ENCODE measurements at places on chromosomes 1 and 21.

DNA sequence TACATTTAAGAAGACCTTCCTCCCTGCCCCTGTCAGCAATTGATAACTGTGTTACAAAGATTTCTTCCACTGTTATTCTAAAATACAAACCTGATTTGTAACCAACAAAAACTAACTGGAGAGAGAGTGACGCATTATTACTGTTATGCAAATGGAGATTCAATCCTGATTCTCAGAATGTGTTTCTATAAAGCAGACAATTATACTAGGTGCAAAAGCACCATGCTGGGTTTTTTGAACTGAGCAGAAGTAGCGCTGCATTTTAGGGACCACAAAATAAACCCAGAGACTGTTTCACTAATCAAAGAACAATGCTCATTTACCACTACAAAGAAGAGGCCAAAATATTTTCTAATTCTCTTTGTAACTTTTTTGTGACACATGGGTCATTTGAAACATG, 13.6 kb upstream of the GBP6 start:
- no peaks in the 10 kb centered on the region for H3K36me3 ChIP-seq
- H3K4me3 ChIP-seq: no peak overlapping the region
- H3K27me3 ChIP-seq: no peaks in the 10 kb centered on the region
- no peak overlapping the region for H3K27ac ChIP-seq
- no peak for DNase-seq

DNA sequence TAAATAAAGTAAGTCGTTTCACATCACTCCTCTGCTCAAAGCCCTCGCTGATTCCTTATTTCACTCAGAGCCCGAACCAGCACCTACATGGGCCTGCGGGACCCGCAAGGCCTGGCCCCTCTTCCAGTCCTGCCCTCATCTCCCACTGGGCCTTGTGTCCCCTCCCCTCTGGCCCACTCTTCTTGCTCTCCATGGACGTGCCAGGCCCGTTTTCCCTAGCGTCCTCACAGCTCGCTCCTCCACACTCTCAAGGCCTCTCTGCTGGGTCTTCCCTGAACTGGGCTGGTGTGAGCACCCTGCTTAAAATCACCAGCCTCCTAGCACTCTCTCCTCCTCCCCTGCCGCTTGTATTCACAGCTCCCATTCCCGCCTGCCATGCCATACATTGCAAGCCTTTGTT, 237.9 kb downstream of the FOXD2 start:
- no peaks in the 10 kb centered on the region for H3K27me3 ChIP-seq
- H3K4me3 ChIP-seq: no peak overlapping the region
- no peak overlapping the region for H3K27ac ChIP-seq
- no peaks in the 10 kb centered on the region for H3K4me1 ChIP-seq

DNA sequence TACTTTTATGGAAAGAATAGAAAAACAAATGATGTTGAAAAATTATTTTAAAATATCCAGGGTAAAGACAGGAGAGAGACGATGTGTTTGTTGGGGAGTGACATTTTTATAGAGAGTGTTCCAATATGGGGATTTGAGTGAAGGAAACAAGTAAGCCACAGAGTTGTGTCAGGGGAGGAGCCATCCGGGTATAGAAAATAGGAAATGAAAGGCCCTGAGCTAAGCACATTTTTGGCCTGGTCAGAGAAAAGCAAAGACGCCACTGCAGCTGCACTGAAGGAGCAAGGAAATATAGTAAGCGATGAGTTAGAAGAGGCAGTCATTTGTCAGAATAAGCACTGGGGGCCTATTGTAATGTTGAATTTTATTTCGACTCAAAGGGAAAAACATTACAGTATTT, 107.3 kb upstream of the ADGRL4 start:
- H3K27ac ChIP-seq: no peak overlapping the region
- no peaks in the 10 kb centered on the region for H3K4me1 ChIP-seq
- H3K4me3 ChIP-seq: no peak overlapping the region
- no peaks in the 10 kb centered on the region for H3K36me3 ChIP-seq
- H3K27me3 ChIP-seq: no peaks in the 10 kb centered on the region
- DNase-seq: no peak

- no peak overlapping the region for H3K27ac ChIP-seq
- no peaks in the 10 kb centered on the region for H3K4me1 ChIP-seq
- DNase-seq: no peak
- no peak overlapping the region for H3K4me3 ChIP-seq
- no peaks in the 10 kb centered on the region for H3K27me3 ChIP-seq
Observed at GRCh38 chr1:184860535-184860934, 105.9 kb upstream of the EDEM3 start.

GRCh38 chr1:171566467-171566866, 55.6 kb upstream of the MYOCOS start:
- no peak overlapping the region for H3K4me3 ChIP-seq
- H3K4me1 ChIP-seq: no peaks in the 10 kb centered on the region
- no peaks in the 10 kb centered on the region for H3K27me3 ChIP-seq
- H3K36me3 ChIP-seq: peaks cover 2% of the 10 kb centered on the region
- no peak overlapping the region for H3K27ac ChIP-seq

- no peak for DNase-seq
- H3K4me1 ChIP-seq: no peaks in the 10 kb centered on the region
- no peaks in the 10 kb centered on the region for H3K36me3 ChIP-seq
- H3K27me3 ChIP-seq: no peaks in the 10 kb centered on the region
- no peak overlapping the region for H3K27ac ChIP-seq
Observed at GRCh38 chr21:31921079-31921478, 48.3 kb downstream of the HUNK start.

DNA sequence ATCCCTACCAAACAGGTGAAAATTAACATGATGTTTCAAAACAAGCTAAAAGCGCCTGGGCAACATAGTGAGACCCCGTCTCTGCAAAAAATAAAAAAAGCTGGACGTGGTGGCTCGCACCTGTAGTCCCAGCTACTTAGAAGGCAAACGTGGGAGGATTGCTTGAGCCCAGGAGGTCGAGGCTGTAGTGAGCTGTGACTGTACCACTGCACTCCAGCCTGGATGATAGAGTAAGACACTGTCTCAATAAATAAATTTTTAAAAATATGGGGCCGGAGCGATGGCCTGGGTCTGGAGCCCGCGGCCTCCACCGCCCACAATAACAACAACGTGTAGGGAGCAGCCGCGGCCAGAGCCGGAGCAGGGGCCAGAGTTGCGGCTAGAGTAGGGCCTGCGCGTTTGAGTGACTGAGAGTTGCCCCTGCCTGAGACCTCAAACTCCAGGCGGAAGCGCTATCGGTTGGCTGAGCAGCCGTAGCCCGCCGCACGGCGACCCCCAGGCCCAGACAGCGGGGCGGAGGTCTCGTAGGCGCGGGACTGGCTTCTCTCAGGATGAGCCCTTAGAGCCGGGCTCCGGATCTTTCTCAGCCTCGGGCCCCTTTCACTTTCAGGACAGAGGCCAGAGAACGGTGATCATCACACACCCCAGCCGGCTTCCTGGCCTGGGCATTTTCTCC, 41.4 kb downstream of the ZMYM1 start:
- no peak for DNase-seq
- no peaks in the 10 kb centered on the region for H3K27me3 ChIP-seq
- no peak overlapping the region for H3K4me3 ChIP-seq
- H3K27ac ChIP-seq: no peak overlapping the region
- no peaks in the 10 kb centered on the region for H3K4me1 ChIP-seq
- no peaks in the 10 kb centered on the region for H3K36me3 ChIP-seq
